NCI-H1694 (cell line): ENCODE measurements at places on chromosomes 7 and 10.

- DNase-seq, result no peak
Measured at GRCh38 chr10:119203006-119203405, 4.4 kb upstream of the GRK5 start.

DNA sequence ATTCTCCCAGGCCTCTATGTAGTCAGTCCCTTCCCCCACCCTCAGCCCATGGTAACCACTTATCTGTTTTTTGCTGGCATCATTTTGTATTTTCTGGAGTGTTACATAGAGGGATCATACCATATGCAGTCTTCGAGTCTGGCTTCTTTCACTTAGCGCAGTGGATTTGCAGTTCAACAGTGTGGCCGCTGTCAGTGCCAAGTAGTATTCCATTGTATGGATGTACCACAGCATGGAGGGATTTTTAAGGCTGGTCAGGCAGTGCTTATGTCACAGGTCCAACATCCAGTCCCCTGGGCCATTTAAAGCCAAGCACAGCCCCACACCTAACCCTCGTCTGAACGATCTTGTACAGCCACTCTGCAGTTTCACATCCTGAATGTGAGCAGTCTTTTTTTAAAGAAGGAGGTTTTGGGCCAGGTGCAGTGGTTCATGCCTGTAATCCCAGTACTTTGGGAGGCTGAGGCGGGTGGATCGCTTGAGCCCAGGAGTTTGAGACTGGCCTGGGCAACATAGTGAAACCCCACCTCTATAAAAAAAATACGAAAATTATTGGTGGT lies 121.8 kb downstream of the CUX1 start:
- no peak for DNase-seq

DNA sequence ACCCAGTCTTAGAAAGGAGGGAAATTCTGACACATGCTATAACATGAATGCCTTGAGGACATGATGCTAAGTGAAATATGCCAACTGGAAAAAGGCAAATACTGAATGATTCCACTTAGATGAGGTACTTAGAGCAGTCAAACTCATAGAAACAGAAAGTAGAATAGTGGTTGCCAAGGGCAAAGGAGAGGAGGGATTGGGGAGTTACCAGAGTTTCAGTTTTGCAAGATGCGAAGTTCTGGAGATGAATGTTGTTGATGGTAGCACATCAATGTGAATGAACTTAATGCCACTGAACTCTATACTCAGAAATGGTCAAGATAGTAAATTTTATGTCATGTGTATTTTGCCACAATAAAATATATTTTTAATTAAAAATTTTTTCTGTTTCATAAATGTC lies 38.9 kb downstream of the DRGX start:
- DNase-seq, result no peak

GRCh38 chr7:12550956-12551355 lies 19.6 kb upstream of the SCIN start:
- DNase-seq, result no peak

DNA sequence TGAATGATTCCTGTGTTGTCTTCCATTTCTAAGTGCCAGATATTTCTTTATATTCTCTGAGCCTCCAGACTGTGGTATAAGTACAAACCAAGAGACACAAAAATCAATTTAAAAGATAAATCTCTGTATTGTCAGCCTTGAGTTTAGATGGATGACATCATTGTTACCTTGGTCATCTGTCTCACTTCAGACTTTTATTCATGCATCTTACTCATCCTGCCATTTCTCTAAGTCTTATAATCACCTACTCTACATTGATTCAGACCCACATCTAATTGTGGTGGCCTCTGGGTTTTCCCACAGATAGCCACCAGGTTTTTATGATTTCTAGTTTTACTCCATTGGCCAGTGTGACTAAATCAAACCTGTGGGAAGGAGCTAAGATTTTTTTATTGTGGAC lies 26.8 kb upstream of the HDAC9 start:
- DNase-seq, result no peak

DNA sequence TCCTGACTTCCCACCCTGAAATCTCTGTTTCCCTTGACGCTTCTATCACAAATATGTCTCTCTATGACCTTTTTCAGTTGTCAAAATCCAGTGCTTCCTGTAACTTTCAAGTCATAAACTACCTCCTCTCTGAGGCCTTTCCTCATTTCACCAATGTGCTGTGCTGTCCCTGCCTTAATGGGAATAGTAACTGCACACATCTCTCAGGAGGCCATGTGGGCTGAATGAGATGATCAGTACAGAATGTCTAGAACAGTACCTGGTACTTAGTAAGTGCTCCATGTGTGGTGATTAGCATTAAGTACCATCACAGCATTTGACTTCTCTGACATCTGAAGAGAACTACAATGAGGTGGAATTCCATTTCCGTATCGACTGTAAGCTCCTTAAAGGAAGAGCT lies 588.5 kb downstream of the KCNMA1 start:
- DNase-seq, result no peak

DNA sequence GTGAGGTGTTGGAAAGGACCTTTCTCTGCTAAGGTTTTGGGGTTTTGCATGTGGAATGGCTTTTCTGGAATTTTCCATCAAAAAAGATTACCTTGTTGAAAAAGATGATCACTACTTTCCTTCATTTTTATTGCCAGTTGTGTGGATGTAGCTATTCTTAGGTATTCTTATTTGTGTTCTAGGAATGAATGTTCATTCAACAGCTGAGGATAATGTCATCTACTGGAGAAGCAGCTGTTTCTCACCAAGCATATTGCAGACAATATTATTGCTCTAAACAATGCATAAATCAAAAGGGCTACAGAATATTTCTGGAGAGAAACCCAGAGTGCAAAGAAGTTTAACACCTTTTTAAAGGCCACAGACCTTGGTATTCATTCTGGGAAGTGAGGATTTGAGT lies 145.6 kb upstream of the CALCR start:
- no peak for DNase-seq

GRCh38 chr7:137080516-137081203 lies 212.2 kb downstream of the CHRM2 start:
- no peak for DNase-seq

DNA sequence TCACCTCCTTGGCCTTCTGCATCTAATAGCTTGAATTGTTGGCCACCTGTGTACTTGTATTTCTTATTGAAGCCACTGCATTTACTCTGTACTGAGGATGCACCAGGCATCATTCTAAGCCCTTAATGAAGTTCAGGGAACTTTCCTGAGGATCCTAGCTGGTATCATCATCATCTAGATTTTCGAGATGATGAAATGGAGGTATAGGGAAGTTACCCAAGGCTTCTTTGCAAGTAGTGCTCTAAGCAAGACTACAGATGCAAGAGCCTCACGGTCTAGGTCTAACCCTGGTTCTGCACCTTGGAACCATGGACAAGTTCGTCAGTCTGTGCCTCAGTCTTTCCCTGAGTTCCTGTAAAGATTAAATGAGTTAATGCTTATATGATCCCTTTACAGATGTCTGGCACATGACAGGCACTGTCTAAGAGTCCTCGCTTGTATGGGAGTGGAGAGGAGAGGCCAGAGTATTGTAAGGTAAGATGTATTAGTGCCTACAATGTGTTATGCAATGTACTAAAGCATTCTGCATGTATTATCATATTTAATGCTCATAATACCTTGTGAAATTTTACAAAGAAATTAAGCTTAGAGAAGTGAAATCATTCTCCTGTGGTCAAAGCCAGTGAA lies 145.1 kb downstream of the KCNMA1 start:
- DNase-seq, result no peak

DNA sequence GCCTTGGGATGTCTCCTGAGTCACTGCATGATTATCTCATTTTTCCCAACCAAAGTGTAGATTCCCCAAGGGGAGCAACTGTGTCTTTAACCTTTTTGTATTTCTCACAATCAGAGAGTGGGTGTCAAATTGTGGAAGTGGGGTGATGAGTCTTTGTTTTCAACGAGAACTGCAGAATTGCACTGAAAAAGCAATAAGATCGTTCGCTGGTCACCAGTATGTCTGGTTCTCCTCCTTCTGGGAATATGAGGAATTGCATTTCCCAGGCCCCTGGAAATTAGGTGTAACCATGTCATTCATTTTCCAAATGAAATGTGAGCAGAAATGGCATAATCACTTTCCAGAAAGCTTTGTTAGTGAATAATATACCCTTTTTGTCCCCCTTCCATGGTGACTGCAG lies 326.9 kb downstream of the GPAM start:
- no peak for DNase-seq

DNA sequence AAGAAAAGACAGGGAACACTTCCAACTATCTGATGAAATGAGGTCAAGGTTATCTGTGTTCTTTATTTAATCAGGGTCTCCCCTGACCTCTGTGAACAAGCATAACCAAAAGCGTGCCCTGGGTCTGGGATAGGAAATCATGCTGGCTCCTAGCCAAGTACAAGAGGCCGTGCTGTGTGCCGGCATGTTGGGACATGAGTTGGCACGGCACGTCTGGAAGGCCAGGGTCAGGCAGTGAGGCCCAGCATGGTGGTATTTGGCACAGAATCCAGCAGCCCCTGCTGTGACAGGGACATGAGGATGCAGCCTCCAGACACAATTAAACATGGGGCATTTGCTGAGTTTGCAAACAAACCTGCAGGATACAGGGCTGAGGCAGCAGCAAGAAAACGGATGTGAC lies 320.4 kb downstream of the PLXNA4 start:
- peak; percentile 5 for DNase-seq

- no peak for DNase-seq
Measured at GRCh38 chr10:118746246-118746645, 8.5 kb downstream of the CACUL1 start.

DNA sequence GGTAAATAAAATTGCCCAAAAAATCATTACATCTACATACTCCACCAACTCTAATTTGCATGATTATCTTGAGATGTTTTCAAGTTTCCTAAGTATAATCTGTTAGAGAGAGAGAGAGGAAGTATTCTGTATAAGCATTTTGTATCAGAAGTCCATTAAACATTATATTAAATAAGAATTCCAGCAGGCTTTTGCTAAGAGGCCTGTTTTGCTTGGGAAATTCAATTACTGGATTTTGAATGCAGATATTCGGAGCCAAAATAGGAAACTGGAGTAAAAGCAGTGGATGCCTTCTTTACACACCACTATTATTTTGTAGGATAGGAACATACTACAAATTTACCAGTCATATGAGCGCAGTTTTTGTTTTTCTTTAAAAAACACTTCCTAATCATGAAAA lies 727.8 kb downstream of the CNTNAP2 start:
- DNase-seq, result no peak

DNA sequence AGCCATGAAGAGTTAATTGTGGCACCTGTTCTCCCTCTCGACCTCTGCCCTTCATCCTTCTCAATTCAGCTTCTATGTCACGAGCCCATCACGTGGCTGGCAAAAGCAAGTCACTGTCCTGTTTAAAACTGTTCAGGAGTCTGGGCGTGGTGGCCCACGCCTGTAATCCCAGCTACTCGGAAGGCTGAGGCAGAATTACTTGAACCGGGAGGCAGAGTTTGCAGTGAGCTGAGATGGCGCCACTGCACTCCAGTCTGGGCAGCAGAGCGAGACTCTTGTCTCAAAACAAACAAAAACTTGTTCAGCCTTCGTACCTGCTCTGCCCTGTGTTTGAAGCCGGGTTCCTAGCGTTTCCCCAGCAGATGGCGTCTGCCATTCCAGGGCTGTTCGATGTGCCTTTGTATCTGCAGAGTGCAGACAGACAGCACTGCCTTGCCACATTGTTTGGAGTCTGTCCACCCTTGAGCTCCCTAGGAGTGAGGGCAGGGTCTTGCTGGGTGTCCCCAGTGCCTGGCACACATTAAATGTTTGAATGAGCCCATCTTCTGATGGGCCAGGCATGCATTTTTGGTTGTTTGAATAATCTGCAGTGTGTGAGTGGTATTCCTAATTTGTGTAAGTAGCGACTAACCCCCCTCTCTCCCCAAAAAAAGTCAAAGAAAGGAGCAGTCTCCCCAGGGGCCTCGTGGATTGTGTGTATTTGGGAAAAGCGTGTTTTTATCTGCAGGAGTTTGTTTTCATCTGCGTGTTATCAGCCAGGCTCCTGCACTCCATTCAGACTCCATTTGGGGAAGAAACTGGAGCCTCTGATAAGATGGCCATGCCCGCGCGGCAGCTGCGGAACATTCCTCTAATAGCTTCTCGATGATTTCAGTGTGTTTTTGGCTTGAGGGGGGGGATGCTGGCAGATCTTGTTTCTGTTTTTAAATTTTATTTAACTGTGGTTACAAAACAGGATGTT lies 61.2 kb downstream of the DNAJB6 start:
- peak; percentile 26 for DNase-seq

- no peak for DNase-seq
Measured at GRCh38 chr10:129056734-129057689, 410.0 kb upstream of the MGMT start.

DNA sequence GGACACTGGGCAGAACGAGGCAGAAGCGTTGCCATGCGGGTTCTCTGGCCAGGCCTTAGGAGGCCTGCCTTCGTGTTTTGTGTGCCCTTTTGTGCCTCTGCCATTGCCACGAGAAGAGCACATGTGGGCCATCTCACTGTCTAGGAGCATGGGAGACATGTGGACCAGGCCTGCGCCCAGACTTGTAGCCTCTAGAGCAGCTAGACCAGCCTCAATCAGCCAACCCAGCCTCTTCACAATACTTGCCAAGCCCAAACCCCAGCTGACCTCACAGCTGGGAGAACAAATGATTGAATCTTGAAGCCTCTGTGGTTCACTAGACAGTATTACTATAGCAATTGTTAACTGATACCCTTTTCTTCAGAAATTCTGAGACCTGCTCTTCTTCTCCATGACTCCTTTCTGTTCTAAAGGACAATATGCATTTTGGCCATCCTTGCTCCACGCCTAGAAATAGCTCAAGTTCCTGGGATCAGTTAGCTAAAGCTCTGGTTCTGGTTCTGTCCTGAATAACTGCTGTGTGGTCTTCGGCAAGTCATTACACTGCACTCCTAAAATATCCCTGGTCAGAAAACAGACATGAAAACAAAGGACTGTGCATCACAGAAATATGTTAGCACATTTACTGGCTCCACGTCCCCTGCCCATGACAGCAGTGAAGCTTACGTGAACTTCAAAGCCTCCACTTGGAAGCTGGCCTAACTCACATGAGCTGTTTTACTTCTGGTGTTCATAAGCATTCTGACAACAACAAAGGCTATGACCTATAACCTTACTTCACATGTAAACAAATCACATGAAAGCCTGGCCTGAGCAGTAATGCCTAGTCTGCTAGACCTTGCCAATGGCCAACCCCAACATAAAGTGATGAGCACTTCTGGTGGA lies 72.3 kb upstream of the MKRN1 start:
- DNase-seq, result no peak

- no peak for DNase-seq
Measured at GRCh38 chr7:9776900-9777299, 1196.8 kb upstream of the PHF14 start.

- DNase-seq, result no peak
Measured at GRCh38 chr7:50307368-50308032, 3.0 kb downstream of the IKZF1 start.

- no peak for DNase-seq
Measured at GRCh38 chr10:49516216-49516970, 22.5 kb downstream of the ERCC6 start.

DNA sequence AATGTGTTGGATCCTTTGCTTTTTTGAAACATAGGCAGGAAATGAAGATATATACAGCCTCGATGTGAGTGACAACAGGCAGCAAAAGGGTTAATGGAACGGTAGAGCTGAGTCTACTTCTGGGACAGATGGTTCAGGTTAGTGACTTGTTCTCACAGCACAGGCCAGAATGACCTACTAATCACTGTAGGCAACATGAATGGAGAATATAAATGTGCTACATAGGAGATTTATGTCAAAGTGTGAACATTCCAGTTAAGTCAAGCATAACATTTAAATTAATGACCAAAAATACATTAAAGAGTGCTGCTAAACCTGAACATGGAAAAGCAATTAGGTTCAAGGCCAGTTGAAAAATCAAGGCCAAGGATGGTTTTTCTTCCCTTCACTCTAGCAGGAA lies 235.2 kb downstream of the POU6F2 start:
- no peak for DNase-seq
